NCI-H1694 (cell line): ENCODE measurements at places on chromosomes 7 and 10.

- DNase-seq: no peak
Observed at GRCh38 chr7:73991522-73992100, 36.4 kb upstream of the ELN start.

DNA sequence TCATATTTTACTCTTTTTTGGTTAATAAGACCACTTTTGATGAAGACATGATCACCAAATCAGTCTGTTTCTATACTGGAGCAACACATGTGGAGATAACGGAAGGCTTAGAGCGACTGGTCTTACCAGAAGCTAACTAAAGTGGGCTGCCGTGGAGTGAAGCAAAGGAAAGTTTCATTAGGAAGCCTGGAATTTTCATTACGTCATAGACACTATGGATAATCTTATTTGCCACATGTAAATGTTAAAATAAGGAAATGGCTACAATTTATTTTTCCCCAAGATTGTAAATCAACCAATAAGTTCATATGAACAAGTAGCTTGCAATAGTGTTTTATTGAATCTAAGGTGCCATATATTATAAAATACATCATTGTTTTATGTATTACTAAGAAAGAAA is 185.4 kb downstream of the PHTF2 start:
- no peak for DNase-seq

GRCh38 chr7:36945612-36946400 is 221.5 kb upstream of the AOAH start:
- peak; percentile 88 for DNase-seq

GRCh38 chr10:105950410-105950809 is 1214.1 kb downstream of the SORCS1 start:
- DNase-seq: peak; percentile 41

- DNase-seq: no peak
Observed at GRCh38 chr7:77413861-77414424, 2.2 kb downstream of the GSAP start.
